ENCODE measurements at places on chromosomes 2 and 18. TPM values are rescaled to one million over a fixed set of nuclear protein-coding genes. Genes with fewer than 3 reads are reported as not detected.
A peak's percentile ranks its signal among the peaks of the same experiment; 100 is the strongest.

GRCh38 chr2:215601990-215602721 is 166.3 kb upstream of the FN1 start:
- peak; percentile 43 for ATAC-seq

Gene KIAA2012
- not detected for total RNA-seq

Gene ALPP
- total RNA-seq, result not detected

DNA sequence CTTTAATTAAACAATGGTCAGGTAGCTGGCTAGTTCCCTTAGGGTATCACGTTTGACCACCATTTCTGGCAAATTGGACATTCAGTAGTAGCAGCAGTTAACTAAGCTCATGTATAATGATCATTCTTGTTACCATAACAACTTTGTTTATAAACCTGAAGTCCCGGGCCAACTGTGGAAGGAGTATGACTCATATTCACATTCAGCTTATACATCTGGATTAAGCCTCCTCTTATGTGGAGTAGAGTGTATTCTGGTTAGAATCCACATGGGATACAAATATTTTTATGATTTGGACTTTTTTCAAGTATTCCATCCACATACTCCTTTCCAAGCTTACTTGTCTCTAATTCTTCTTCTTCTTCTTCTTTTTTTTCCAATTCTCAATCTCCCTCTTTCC is 70.3 kb upstream of the ZSWIM2 start:
- no peak for ATAC-seq

DNA sequence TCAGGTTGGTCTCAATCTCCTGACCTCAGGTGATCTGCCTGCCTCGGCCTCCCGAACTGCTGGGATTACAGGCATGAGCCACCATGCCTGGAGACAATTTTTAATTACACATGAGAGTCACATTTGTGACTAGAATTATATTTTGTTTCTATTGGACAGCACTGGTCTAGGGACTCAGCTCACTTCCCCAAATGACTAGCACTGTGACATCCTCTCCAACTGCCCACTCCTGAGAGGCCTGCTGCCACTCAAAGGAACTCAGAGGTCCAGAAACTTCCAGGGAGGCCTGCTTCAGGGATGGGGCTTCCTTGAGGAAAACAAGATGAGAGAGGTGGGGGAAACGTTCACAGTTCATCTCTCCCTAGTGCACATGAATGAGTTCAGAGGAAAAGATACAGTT is 29.5 kb downstream of the TMEM163 start:
- ATAC-seq, result no peak

Gene CFAP65
- not detected for total RNA-seq

DNA sequence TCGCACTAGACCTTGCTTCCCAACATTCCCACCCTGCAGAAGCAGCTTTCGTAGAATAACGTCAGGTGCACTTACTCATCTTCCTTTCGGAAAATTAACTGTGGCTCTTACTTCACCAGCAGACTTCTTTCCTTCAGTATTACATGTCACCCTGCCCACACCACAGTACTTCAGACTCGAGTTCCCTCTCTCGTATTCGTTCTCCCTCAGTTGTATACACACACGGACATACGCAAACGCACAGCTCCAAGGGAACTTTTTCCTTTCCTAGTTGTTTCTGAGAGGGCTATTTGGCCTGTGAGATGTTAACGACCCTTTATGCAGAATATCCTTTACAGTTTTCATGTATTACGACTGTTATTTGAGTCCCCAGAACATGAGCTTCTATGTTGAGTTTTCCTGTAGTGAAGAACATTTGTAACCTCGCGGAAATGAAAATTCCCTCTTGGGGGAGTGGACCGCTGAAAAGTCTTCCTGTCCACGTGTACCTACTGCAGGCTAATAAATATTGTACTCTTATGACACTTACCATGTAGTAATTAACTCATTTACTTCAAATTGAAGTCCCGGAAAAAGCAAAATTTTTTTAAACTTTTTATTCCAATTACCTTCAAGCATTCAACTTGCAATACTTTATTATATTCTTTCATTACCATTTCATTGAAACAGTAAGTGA is 908 bp downstream of the ERLEC1 start:
- ATAC-seq, result no peak

Gene SLC16A14
- total RNA-seq, result 2.5 TPM

GRCh38 chr2:217834057-217834620 is 168.7 kb downstream of the TNS1 start:
- ATAC-seq, result peak; percentile 38

DNA sequence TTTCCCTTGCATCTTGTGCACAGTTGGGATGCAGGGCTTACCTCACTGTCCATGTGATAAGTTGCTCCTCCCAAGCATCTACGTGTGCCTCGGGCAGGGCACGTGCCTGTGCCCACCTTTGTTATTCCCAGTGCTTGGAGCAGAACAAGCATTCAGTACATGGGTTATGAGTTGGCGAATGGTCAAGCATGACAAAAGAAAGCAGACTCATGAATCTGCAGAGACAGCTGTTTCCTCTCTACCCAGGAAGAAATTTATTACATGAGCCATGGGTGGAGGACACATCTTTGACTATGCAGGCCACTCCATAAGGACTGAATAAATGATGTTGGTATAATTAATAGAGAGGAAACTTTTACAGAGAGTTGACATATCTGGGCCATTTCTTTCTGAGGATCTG is 127.8 kb downstream of the TPGS2 start:
- ATAC-seq, result no peak

GRCh38 chr2:133562558-133562957 is 5.7 kb downstream of the NCKAP5 start:
- ATAC-seq, result no peak

Gene CNTNAP5
- not detected for total RNA-seq

Gene SIX2
- total RNA-seq, result 1.5 TPM

- no peak for ATAC-seq
Observed at GRCh38 chr2:30464544-30465170, 17.6 kb downstream of the LCLAT1 start.

Measured in gastroesophageal sphincter (tissue), 4 donors.